Tibial artery (tissue), 4 donors: ENCODE measurements at places on chromosomes 3 and 15.

DNA sequence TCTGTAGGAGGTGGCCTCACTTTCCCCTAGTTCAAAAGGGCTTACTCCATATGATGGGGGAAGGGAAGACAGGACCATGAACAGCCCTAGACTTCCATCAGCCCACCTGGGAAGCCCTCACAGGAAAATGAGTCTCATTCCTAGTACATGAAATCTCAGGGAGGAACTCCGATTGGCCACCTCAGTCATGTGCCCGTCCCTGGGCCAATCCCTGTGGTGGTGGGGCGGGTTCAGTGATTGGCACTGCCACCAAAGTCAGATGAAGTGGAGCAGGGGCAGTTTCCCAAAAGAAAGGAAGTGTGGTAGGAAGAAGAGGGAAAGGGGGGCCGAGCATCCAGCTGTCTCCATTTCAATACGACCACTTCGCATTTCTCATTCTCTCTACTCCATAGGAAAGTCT, 25.9 kb upstream of the GP9 start:
- DNase-seq, result no peak

DNA sequence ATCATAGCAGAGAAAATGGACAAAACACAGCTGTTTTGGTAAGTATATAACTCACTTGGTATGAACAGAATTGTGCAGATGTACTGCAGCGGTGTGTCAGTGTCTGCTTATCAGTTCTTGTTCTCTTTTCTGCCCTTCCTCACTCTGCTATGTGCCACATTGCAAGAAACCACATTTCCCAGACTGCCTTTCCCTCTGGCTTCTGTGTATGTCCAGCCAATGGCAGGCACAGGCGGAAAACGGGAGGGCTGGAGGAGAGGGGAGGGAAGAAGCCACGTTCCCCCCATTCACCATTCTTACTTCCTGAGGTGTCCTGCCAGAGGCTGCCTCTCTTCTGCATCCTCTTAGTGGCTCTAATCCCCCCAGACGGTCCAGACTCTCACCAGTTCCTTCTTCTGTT, 15.4 kb downstream of the HHLA2 start:
- no peak for DNase-seq

DNA sequence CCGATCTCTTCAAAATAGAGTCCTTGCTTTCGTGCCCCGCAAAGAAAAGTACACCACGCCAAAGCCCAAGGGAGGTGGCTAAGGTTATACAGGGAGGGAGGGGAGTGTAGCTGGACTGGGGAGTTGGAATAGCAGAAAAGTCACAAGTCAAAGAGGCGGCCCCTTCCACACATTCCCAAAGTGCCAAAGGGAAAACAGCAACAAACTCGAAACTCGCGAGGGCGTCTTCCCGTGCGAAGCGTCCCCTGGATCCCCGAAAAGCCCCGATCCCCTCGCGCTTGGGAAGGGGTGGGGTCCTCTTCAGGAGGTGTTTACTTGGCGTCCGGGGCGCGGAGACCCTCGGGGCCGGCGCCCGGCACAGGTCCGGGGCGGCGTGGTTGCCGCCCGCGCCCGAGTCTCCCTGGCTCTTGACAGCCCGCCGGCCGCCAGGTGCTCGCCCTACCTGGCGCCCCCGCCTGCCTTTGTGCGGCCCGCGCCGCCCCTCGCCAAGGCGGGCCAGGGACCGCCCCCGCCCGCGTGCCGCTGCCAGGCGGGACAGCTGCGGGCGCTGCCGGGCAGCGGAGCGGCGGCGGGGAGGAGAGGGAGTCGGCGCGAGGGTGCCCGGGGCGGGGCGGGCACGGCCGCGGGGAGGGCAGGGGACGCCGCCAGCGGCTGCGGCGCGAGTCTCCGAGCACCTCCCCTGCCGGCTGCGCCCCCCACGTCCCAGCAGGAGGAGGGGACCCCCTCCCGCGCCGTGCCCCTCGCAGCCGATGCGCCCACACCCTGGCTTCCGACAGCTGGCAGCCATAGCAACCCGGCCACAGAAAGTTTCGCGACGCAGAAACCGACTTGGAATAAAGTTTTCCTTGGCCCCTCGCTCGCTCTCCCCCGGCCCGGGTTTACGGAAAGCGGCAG, 966 bp downstream of the MYO1E start:
- peak; percentile 71 for DNase-seq

DNA sequence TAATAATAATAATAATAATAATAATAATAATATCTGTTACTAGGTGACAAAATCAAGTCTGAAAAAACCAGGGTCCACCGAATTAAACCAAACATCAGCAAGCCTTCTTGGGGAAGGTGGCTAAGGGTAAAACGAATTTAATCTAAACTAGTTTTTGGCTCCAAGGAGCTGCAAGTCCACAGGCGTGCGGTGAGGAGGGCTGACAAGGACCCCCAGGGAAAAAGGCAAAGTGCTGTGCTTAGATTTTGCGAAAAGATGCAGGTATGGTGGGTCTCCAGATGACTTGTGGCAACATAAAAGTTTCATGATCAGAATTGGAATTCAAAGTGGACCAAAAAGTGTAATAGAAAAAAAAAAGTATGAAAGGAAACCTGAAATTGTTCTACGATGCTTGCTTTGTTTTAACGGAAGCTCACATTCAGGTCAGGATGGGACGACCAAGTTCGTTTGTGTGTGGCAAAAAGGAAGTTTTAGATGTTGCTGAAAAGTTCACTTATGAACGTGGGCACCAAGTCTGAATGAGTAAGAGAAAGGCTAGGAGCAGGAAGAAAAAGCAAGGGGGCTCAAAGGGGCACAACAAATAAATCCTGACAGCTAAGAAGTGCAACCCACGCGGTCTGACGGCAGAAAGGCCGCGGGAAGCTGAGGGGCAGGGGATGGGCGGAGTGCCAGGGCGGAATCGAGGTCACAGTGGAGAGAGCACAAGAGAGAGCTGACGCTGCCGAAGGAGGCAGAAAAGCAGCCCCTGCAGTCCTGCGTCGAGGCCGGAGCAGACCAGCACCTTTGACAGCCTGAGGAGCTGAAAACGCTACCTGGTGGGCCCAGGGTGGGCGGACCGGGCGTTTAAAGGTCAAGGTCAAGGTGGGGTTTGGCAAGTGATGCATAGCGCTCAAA, 1.1 kb downstream of the WDR82 start:
- peak; percentile 60 for DNase-seq

DNA sequence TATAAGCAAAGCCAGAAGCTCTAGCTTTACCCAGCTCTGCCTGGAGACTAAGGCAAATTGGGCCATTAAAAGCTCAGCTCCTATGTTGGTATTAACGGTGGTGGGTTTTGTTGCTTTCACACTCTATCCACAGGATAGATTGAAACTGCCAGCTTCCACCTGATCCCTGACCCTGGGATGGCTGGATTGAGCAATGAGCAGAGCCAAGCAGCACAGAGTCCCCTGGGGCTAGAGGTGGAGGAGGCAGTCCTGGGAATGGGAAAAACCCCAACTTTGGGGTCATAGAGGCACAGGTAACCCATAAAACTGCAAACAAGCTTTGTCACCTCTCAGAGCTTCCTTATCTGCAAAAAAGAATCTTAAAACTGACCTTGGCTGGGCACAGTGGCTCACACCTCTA, 6.6 kb downstream of the RHO start:
- no peak for DNase-seq

DNA sequence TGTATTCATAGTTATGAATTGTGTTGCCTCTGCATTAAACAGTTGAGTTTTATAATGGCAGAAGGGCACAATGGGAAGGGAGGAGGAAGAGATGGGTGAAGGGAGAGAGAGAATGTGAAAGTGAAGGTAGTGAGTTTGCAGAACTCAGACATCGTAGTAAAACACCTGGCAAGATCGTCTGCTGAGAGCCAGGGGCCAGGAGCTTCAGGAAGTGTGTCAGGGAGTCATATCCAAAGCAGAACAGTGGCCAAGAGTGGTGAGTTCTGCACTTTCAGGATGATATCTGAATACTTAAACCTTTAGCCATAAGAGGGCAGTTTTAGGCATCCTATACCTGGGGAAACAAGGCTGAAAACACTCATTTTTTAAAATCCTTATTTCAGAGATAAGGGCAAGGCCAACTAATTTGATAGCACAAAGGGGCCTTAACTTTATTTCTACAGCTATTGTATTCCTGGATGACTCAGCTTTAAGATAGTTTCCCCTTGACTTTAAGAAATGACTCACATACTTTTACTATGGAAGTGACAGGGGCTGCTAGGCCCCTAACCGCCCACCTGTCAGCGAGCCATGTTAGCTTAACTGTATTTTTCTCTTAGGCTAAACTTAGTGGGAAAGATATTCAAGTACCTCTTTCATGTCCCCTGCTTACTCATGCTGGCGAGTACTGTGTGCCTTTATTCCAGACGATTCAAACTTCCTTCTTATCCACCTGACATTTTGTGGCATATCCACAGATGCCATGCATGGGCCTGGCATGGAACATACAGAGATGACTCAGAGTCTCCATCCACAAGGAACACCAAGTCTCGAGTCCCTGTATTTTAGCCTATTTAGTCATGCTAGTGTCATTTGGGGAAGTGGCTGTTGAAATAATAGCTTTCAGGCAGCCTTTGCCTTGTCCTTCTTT, 53.9 kb downstream of the RLBP1 start:
- DNase-seq, result peak; percentile 78

DNA sequence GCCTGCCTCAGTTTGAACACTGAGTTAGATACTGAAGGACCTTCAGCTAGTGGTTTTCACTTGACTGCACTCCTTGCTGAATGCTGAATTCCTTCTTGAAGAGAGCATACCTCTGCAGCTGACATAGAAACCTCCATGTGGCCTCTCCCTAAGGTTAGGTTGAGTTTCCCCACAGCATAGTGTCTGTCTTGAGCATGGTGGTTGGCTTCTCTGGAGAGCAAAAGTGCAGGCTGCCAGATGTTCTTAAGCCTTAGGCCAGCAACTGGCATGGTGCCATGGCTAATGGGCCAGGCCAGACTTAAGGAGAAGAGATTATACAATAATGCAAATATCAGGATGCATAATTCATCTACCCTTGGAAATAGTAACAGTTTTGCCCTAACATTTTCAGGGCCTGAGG, 545.6 kb upstream of the ZNF385D start:
- no peak for DNase-seq

- DNase-seq, result peak; percentile 42
Observed at GRCh38 chr15:68405378-68406250, 26.3 kb downstream of the ITGA11 start.

DNA sequence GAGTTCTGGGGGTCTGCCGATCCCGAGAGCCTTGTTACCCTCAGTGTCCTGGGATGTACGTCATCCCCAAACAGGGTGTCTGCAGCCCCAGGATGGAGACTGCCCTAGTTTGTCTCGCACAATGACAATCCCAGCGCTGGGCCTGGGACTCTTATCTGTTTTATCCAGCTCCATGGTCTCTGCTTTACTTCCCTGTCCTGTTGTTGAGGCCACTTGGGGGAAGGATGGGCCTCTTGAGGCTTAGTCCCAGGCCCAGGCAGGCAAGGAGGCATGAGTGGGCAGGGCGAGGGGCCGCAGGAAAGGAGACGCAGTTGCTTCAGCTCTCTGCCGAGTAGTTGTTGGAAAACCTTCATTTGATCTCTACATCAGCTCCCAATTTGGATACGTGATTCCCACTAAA, 17.4 kb downstream of the SMAD6 start:
- DNase-seq, result no peak

DNA sequence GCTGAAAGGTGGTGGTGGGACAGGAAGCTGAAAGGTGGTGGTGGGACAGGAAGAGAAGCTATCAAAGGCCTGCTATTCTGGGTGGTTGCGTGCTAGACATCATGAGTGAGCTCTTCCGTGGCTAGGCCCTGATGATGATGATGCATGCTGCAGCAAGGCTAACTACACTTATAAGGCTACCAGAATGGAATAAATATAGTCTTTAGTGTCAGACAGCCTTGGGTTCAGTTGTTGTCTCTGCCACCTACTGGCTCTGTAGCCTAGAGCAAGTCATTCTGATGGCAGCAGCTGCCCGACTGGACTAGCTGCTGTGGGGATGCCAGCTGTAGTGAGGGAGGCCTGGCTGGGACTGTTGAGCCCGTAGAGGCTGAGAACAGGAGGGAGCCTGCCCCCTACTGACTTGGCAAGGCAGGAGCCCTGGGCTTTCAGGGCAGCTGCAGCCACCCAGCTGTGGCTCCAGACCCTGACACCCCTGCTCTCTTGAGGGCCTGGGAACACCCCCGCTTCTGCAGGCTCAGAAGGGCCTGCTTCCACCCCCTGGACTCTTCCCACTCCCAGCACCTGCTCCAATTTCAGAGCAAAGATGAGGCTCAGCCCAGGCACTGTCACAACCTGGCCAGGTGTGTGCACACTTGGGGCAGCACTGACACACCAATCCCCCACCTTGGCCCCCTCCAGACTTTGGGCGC, 21.4 kb upstream of the ZBED2 start:
- no peak for DNase-seq

DNA sequence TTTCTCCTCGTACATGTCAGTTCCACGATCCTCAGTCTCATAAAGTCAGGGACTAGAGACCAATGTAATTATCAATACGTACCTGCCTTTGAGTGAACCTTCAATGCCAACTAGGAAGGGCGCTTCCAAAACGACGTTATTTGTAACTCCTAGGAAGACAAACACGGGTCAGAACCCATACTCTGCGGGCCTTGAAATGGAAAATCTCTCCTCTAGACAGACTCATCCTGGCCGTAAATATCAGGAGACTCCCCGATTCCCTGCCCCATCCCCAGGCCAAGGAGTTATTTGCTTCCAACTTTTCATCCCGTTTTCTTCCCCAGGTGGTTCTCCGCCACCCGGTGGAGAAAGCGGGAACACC, 578 bp downstream of the OIP5 start:
- no peak for DNase-seq

- no peak for DNase-seq
Observed at GRCh38 chr3:38022301-38022700, 7.1 kb downstream of the PLCD1 start.

DNA sequence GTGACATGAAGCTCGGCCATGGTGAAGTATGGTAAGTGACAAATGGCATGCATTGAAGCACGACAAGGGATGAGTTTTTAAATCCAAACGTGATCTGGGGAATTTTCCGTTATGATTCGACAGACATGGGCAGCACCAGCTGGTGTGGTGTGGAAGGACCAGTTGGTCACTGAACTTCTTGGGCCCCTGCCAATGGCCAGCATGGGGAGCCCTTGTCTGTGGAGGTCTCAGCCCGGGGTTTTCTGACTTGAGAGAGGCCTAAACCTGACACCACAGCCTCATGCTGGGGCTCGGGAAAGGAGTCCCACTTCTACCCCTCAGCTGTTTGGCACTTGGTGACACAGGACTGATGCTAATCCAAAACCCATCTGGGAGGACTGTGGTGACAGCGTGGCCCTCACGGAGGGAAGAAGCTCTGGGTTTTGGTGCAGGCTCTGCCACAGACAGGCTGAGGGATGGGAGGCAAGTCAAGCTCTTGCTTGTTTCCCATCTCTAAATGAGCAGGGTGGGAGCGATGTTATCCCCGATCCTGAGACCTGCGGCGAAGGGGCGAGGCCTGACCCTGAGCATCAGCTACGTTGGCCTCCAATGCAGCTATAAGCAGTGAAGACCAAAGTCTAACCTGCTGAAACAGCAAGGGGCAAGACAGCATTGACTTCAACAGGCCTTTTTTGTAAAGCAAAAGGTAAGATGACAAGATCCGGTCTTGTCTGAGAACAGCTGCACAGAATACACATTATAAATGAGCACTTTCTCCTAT, 69.5 kb downstream of the ATP1B3 start:
- no peak for DNase-seq

GRCh38 chr3:187838016-187838540, 92.8 kb upstream of the BCL6 start:
- DNase-seq, result no peak

- DNase-seq, result no peak
Observed at GRCh38 chr15:63992300-63992699, 54.0 kb downstream of the DAPK2 start.
